CD4-positive, alpha-beta memory T cell (primary cell): ENCODE measurements at places on chromosomes 4 and X. TPM values are rescaled to one million over a fixed set of nuclear protein-coding genes. Genes with fewer than 3 reads are reported as not detected.

DNA sequence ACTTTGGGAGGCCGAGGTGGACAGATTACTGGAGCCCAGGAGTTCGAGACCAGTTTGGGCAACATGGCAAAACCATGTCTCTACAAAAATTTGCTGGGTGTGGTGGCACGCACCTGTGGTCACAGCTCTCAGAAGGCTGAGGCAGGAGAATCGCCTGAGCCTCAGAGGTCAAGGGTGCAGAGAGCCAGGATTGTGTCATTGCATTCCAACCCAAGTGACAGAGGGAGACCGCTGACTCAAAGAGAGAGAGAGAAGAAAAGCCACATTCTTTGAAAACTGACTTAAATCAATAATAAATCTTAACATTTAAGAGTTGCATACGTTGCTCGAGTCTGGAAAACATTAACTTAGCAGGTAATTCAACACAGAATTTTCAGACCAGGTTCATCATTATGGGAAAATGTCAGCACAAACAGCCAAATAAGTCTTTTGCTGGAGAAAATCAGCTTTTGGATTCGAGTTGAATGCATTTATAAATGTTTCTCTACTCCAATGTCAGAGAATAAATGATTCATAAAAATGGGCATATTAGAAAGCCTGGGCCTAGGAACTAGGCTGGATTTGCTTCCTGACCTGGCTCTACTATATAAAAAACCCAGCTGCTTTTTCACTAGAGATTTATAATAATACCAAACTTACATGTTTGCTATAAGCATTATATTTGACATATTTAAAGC is 68.3 kb upstream of the RBPJ start:
- DNase-seq, result no peak
- H3K27ac ChIP-seq, result no peak overlapping the region
- no peak overlapping the region for H3K4me3 ChIP-seq
- no peaks in the 10 kb centered on the region for H3K27me3 ChIP-seq

GRCh38 chr4:10753336-10753735 is 68.8 kb upstream of the CLNK start:
- DNase-seq, result no peak
- no peaks in the 10 kb centered on the region for H3K36me3 ChIP-seq
- no peak overlapping the region for H3K4me3 ChIP-seq
- H3K27ac ChIP-seq, result no peak overlapping the region

GRCh38 chr4:108543359-108543968 is 76.9 kb upstream of the RPL34 start:
- H3K27me3 ChIP-seq, result no peaks in the 10 kb centered on the region
- no peak overlapping the region for H3K4me3 ChIP-seq
- H3K36me3 ChIP-seq, result no peaks in the 10 kb centered on the region
- no peak for DNase-seq

DNA sequence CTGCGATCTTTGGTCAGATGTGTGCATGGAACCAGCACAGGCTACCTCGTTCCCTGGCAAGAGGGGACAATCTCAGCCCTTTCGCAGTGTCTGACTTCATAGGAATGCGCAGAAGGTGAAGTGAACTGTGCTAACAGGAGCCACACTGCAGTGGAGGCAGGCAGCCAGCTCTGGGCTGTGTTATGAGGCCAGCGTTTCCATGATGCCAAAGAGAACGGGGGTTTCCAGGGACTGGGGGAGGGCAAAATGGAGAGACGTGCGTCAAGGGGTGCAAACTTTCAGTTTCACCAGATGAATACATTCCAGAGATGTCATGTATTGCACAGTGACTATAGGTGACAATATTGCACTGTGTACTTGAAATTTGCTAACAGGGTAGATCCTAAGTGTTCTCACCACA is 30.4 kb downstream of the CLDN34 start:
- no peaks in the 10 kb centered on the region for H3K27me3 ChIP-seq
- no peak overlapping the region for H3K27ac ChIP-seq
- no peaks in the 10 kb centered on the region for H3K4me1 ChIP-seq
- H3K4me3 ChIP-seq, result no peak overlapping the region
- no peak for DNase-seq

DNA sequence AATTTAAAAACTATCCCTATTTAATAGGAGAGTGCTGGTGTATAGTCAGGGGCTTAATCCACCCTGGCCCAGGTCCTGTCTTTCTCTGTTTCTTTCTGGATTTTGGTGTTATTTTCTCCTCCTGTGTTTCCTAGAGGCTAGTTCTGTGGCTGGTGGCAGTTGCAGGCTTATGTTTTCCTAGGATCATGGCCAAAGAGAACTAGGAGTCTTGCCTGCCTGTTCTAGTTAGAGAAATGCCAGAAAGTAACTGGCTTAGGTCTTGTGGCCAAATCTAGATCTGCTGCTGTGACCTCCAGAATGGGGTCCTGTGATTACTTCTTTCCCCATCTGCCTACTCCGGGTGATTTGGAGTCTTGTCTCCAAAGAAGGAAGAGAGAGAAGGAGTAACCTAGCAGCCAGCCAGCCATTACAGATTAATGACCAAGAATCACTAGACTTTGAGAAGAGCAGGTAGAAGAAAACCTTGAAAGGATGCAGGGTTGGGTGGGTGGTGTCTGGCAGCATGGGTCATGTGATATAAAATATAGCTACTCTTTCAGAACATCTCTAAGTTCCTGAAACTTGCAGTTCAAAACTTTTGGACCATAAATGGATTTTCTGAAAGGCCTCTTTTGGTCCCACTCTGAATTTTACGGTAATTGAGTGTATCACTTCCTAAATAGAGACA is 117.9 kb downstream of the STIM2 start:
- DNase-seq, result no peak
- H3K36me3 ChIP-seq, result no peaks in the 10 kb centered on the region
- no peaks in the 10 kb centered on the region for H3K27me3 ChIP-seq
- no peak overlapping the region for H3K4me3 ChIP-seq
- no peak overlapping the region for H3K27ac ChIP-seq
- H3K4me1 ChIP-seq, result no peaks in the 10 kb centered on the region

DNA sequence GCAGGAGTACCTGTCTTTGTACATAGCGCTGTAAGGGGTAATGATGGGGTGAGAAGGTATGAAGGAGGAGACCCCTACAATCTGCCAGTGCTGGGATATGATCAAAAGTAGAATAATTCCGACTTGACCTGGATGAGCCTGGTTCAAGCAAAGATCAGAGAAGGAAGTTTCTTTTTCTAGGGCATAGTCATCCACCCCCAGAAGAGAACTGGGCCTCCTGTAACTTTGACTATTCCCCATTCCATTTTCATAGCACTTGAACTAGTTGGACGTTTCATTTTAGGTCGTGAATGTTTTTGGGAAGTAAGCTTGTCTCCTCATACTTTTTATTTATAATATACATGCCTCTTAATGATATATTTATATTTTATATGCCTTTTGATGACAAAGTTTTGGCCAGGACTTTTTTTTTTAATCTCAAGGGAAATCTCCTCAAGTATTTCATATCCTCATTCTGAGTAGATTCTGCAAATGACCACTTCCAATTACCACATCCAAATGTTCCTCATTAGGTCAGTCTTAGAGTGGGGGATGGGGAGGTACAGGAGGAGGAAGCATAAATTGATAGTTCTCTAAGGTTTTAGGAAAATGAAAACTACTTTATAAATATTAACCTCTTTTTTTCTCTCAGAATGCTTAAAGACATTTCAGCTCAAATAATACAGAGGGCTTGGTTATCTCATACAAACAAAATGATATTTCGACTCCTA is 3.5 kb downstream of the CXorf58 start:
- no peaks in the 10 kb centered on the region for H3K36me3 ChIP-seq
- no peaks in the 10 kb centered on the region for H3K27me3 ChIP-seq
- no peak overlapping the region for H3K4me3 ChIP-seq
- H3K27ac ChIP-seq, result no peak overlapping the region
- peaks cover 21% of the 10 kb centered on the region for H3K4me1 ChIP-seq

DNA sequence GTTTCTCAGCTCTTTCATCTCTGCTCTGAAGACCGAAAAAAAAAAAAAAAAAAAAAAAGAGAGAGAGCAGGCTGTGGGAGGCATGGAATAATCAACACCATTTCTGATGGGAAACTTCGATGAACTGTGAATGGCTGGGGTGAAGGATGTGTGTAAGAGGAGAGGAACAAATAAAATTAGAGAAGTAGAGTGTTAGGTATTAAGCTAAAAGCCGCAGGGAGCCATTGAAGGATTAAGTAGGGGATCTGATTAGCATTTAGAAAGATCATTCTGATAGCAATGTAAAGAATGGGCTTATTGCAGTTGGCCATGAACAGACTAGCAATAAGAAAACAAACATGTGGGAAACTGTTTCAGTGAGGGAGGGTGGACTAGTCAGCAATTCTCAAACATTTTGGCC is 33.6 kb upstream of the JADE1 start:
- H3K4me1 ChIP-seq, result no peaks in the 10 kb centered on the region
- no peak overlapping the region for H3K4me3 ChIP-seq
- H3K27me3 ChIP-seq, result no peaks in the 10 kb centered on the region
- no peak for DNase-seq
- no peaks in the 10 kb centered on the region for H3K36me3 ChIP-seq
- no peak overlapping the region for H3K27ac ChIP-seq

The FGF13 gene
- not detected for total RNA-seq

The GPM6B gene
- total RNA-seq, result not detected
